ENCODE measurements at places on chromosomes 13 and 19.
A peak's percentile ranks its signal among the peaks of the same experiment; 100 is the strongest.

DNA sequence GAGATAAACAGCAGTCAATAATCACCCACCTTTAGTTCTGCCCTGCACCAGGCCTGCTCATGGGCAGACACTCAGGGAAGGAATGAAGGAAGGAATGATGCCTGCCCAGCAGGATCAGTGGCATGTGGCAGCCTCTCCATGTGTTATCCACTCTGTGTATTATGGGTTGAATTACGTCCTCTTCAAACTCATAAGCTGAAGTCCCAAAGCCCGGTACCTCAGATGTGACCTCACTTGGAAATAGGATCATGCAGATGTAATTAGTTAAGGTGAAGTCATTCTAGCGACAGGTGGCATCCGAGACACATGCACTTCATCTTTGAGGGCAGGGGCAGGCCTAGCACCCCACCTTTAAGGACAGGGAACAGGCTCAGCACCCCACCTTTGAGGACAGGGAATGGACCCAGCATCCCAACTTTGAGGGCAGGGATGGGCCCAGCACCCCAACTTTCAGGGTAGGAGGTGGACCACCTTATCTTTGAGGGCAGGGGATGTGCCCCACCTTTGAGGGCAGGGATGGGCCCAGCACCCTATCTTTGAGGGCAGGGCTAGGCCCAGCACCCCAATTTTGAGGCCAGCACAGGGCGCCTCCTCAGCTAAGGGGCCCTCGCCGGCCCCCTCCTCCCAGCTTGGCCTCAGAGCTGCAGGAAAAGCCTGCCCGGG lies 127.6 kb downstream of the URI1 start:
- DNase-seq = no peak

DNA sequence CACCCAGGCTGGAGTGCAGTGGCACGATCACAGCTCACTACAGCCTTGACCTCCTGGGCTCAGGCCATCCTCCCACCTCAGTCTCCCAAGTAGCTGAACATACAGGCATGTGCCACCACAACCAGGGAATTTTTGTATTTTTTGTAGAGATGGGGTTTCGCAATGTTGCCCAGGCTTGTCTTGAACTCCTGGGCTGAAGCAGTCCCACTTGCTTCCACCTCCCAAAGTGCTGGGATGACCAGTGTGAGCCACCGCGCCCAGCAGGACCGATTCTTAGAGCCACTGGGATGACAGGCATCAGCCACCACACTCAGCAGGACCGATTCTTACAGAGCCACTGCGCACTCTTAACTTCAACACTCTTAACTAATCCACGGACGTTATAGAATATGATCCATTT lies 54.9 kb upstream of the RANBP3 start:
- no peak for DNase-seq

GRCh38 chr19:811506-812048 lies 10.2 kb downstream of the PLPPR3 start:
- no peak for DNase-seq

- DNase-seq = peak; percentile 99
Measured at GRCh38 chr19:3450796-3451411, 29.4 kb downstream of the SMIM24 start.

DNA sequence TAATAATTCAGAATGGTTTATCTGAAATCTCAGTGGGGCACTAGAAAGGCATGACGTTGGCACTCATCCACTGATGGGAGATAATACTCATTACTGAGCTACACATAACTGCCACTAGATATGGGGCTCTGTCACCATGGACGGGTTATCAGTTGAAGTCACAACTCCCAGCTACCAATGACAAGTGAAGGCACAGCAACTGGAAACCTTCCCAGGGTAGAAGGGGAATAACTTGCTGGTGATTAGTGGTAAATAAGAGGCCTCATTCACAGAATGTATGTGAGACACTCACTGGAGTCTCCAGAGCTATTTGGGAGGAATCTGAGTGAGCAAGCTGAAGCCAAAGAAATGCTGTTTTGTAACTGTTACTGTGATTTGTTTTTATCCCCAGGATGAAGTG lies 249.6 kb downstream of the ENOX1 start:
- DNase-seq = no peak

- no peak for DNase-seq
Measured at GRCh38 chr19:31418055-31418454, 68.8 kb upstream of the TSHZ3 start.

DNA sequence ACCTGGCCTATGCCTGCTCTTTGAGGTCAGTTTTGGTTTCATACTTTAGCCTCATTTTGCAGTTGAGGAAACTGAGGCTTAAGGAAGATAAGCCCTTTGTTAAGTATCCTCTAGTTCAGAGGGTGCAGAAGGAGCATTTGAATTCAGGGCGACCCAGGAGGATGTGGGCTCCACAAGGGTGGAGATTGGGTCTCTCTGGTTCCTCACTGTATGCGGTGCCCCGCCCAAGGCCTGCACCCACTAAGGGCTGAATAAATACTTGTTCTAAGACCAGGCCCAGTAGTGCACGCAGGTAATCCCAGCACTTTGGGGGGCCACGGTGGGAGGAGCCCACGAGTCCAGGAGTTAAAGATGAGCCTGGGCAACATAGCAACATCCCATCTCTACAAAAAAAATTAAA lies 768 bp upstream of the SLC44A2 start:
- DNase-seq = no peak

DNA sequence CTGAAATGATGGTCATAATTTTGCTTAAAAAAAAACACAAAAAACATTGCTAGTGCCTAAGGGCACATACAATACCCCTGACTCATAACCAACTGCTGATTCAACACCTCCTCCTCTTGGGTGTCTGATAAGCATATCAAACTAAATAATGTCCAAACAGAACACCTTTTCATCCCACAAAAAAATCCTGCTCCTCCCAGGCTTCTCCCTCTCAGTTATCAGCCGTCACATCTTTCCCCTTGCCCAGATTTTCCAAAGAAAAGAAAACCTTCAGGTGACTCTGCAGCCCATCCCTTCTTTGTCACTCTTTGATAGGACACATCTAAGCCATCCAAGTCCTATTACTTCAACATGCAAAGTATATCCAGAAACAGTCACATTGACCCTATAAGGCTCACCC lies 46.9 kb downstream of the ABCC4 start:
- no peak for DNase-seq

- DNase-seq = no peak
Measured at GRCh38 chr19:46715975-46716671, 791 bp downstream of the PRKD2 start.

DNA sequence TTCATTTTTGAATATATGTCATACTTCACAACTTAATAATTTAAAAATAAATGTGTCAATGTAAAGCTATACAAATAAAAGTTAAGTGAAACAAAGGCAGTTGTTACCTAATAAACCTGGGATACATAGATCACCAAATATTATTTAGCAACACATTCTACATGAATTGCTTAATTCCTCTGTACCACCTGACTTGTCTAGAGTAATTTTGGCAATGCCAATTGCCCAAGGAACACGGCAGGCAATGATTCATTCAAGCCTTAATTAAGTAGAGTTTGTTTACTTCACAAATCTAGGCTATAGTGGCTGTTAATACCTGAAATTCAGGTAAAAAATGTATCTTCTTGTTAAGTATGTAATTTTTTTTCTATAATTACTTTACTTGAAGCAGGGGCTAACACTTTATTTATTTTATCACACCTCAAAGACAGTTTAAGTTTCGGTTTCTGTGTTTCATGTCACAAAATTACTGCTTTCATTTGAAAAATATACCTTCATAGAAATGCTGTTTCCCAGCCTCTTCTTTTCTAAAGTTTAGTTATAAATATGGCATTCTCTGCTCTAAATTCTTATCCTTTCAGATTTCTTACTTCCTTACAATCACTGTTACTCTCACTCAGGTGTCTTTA lies 705.7 kb downstream of the SLITRK5 start:
- no peak for DNase-seq

- DNase-seq = no peak
Measured at GRCh38 chr19:47110521-47111005, 3.0 kb downstream of the ZC3H4 start.

GRCh38 chr13:37632294-37632693 lies 33.7 kb upstream of the POSTN start:
- DNase-seq = no peak

- DNase-seq = no peak
Measured at GRCh38 chr19:42334697-42335373, 9.4 kb downstream of the MEGF8 start.

GRCh38 chr19:401866-402511 lies 7.0 kb downstream of the C2CD4C start:
- DNase-seq = no peak

- DNase-seq = no peak
Measured at GRCh38 chr13:42880056-42880605, 98.7 kb downstream of the FAM216B start.

- DNase-seq = no peak
Measured at GRCh38 chr19:4367336-4367723, 24.0 kb downstream of the MPND start.

DNA sequence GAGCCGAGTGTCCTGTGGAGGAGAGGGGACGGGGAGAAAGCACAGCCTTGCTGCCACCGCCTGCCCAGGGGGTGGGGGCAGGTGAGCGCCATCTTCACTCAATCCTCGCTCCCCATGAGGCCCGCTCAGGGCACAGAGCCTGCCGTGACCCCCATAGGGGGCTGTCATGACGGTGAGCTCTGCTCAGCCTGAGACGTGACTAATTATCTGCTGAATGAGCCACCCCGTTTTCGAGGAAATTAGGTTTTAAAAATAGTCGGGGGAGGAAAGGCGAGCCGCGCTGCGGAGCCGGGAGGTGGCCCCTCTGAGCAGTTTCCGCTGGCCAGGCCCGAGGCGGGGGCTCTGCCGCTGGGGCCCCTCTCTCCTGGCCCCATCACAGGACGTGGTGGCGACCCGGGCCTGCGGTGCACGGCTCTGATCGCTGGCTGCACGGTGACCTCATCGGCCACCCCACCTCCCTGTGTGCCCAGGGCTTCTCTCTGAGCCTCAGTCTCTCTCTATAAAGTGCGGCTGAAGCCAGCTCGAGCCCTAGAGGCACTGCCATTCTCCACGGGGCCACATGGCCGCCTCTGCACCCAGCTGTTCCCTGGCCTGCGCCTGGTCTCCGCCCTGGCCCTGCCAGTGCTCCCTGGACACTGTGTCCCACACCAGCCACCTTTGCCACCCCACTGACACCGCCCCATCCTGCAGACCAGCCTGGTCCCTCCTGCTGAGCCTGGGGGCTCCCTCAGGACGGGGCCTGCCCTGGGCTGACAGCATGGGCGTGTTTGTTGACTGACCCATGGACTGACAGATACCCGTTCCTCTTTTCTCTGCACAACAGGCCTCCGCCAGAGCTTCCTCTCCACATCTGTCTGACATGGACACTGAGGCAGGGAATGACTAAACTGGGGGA lies 28.3 kb downstream of the PIP5K1C start:
- no peak for DNase-seq

GRCh38 chr19:937259-937694 lies 11.4 kb downstream of the ARID3A start:
- no peak for DNase-seq

DNA sequence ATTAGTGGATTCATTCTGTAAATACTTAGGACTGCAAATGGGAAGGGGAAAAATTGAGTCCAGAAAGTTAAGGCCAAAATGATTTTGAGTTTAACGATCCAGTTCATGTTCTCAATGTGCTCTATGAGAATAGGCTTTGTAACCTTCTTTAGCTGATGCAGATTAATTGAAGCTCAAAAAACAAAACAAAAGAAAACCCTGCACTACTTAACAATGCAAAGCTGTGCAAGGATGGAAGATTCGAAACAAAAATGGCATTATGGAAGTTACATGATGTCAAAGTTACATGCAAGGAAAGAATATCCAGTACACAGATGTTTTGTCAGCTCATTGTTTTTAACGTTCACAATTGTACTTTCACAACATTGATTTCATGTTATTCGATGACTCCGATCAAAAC lies 79.2 kb upstream of the RAP2A start:
- no peak for DNase-seq
